ENCODE measurements at places on chromosomes 2 and 18.

- no peak for DNase-seq
These were observed 250.3 kb downstream of the TTC32 start for GRCh38 chr2:19651466-19651865.

DNA sequence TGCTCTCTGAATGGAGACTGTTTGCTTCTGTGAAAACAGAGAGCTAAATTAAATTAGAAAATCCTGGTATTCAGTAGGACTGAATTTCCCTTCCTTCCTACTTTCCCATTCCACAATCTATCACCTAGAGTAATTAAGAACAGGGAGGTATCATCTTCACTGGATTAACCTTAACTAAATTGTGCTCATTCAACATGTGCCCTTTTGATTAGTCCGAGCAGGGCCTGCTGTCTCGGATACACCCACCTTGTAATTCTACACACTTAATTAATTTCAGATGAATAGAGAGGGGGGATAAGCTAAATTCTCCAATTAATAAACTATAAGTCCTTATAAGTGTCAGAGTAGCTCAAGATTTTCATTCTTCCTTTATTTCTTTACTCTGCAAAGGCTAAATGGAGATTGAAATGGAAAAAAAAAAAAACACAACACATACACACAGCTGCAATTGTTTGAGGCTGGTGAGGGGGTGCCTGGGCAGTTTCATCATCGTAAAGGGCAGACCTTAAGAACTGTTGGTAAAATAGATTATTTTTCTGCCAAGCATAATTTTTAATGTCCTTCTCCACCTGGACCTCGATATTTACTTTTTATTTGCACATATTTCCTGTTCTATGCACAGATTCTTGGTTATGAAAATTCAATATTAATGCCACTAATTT lies 157.1 kb upstream of the SIX2 start:
- no peak for DNase-seq

- DNase-seq = peak; percentile 87
These were observed 73.0 kb upstream of the COPS8 start for GRCh38 chr2:237012577-237013267.

DNA sequence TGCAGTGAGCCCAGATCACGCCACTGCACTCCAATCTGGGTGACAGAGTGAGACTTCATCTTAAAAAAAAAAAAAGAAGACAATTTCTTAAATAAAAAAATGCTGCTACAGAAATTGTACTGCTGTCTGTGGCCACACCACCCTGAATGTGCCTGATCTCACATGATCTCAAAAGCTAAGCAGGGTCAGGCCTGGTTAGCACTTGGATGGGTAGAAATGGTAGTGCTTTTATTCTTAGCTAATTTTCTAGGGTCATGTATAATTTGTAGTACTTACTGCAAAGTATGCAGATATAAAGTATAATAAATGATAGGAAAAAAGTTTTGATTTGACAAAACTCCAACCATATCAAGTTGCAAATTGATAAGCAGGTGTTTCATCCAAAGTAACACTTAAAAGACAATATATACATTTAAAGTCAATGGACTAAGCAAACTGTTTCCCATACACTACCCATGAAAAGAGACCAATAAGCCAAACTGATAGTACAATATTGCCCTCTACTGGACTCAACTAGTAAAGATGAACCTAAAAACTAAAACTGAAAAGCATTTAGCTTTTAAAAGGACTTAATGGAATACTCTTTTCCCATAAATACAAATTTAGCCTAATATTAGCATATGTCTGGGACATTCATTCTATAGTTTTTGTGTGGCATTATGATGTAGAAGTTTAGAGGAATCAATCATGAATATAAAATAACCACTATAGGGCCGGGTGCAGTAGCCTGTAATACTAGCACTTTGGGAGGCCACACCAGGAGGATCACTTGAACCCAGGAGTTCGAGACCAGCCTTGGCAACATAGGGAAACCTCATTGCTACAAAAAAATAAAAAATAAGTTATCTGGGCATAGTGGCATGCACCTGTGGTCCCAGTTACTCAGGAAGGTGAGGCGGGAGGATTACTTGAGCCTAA lies 18.6 kb upstream of the PEX13 start:
- DNase-seq = peak; percentile 74

- DNase-seq = peak; percentile 11
These were observed 564.3 kb downstream of the CMPK2 start for GRCh38 chr2:6301426-6301825.

GRCh38 chr2:20596193-20596972 lies 54.5 kb downstream of the HS1BP3 start:
- no peak for DNase-seq

DNA sequence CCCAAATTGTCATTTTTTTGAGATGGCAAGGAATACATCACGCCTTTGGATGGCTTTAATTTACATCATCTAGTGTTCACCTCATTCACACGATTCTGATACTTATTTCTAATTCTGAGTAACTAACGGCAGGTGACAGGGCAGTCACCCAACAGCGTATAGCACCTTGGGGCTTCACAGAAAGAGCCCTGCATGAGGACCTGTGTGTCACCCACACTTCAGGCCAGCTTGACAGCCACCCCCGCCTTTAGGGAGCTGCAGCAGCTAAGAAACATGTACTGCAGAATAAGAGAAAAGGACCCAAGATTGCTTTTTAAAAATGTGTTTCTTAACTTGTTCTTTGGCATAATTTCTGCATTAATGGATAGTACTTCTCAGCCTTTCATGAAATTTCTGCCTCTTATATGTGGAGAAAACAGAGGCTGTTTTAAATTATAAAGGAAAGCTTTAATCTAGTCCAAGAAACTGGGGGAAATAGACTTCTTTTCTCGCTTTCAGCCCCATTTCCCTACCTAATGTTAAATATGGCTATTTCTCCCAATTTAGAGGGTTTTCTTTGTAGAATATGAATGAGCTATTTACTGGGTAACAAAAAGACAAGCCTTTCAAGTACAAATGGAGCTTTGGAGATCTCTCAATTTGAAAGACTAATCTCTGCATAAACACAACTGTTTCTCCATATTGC lies 245.1 kb downstream of the LDLRAD4 start:
- no peak for DNase-seq

- no peak for DNase-seq
These were observed 709.9 kb upstream of the PKDCC start for GRCh38 chr2:41337956-41338355.

- no peak for DNase-seq
These were observed 29.9 kb upstream of the TRIB2 start for GRCh38 chr2:12686708-12687283.

- DNase-seq = peak; percentile 41
These were observed 909 bp downstream of the NFATC1 start for GRCh38 chr18:79396431-79397246.

DNA sequence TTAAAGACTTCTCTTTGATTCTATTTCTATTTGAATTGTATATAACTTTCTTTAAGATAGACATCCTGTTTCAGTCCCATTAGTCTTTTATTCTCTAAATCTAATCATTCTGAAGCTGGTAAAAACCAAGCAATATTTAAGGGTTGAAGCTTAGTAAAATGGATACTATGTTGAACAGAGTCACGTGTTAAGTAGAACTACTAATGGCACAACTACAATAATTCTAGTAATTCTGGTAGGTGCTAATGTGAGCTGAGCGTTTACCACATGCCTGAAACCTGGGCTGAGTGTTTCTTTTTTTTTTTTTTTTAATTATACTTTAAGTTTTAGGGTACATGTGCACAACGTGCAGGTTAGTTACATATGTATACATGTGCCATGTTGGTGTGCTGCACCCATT lies 8.9 kb upstream of the AFF3 start:
- DNase-seq = no peak

DNA sequence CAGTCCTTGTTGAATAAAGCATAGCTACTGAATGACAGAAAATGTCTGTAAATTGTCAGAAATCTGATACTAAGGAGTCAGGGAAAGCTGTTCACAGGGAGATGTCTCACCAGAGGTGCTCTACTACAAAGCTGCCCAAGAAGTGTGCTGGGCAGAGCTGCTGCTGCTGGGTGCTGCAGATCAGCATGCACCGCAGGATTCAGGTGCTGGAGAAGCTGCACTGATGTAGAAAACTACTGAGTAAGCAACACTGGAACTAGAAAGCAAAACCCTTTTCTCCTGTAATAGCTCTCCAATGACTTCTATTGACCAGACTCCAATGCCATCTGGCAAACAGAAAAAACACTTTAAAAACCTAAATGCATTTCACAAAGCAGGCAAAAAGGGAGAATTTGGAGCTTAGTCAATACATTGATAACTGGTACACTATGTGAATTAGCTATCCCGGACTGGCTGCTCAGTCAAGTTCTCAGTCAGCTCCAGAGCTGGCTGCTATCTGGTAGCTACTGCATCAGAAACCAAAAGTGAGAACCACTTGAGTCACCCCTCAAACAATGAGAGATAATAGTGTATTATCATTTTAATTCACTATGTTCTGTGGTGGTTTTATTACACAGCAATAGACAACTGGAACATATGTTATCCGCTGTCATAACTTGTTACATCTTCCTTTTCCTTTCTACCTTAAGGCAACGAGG lies 493.1 kb downstream of the CPS1 start:
- no peak for DNase-seq

DNA sequence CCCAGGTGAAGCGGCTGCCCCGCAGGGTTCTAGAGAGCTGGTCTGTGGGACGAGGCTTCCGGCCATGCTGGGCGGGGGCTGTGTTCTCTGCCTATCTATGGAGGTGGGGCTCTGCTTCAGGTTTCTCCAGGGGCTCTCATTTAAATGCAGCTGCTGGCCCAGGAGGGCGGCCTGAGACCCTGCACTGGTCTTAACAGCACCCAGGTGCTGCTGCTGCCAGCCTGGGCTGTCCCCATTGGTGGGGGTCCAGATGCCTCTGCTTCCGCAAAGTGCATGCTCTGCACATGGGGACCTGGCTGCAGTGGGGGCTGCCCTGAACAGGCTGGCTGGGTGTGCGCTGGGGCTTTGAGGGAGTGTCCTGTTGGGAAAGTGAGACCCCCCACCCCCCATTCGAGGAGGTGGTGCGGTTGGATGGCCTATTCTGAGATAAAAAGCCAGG lies 29.7 kb upstream of the ALLC start:
- DNase-seq = no peak

DNA sequence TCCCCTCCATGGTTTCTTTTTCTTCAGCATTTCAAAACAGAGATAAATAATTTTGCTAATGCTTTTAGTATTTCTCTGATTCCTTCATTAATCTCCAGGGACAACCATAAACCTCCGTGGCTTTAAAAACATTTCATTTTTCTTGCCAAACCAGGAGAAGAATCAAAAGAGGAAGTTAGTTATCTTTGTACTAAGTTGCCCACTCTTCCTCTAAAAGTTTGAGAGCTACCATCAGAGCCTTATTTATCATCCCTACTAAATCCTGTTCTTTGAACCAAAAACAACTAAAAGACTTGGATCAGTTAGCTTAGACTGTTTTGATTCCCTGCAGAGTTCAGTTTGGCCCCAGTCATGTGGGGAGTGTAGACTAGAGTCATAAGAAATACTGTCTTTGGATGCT lies 208.4 kb downstream of the SETBP1 start:
- DNase-seq = no peak

DNA sequence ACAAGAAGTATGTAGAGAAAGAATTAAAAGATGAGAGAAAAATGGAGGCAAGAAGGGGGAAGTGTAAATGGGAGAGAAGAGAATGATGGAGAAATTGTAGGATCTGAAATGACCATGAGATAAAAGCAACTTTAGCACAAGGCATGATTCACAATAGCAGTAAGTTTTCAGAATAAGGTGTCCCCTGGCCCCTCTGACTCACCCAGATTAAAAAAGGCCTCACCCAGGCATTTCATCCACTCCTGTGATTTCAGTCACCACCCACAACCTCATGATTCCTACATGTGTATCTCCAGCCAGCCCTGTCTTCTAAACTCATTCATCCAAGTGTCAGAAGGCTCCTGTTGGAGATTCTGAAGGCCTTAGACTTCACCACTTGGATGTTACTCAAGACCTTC lies 56.6 kb downstream of the SP100 start:
- peak; percentile 54 for DNase-seq

DNA sequence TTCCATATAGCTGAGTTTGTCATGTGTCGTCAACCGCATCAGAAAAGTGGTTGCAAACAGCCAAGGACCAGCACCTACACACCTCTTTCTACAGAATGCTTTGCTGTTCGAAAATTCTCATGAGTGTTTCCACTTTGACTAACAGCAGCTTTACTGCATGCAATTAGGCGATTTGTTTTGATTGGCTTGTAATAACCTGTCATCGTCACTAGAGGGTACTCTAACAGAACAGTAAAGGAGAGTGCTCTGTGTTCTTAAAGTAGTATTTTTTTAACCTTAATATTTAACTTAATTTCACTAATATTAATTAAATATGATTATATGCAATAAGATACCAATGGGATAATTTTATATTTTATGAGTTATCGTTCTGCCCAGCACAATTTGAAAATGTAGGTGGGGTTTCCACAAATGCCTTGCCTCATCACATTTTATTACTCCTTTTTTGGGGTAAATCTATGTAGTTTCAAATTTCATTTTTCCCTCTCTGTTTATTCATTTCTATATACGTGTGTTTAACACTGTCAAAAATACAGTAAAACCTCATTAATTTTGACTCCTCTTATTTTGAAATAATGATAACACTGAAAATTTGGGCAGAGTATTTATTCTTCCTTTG lies 502.2 kb downstream of the NRXN1 start:
- DNase-seq = peak; percentile 81

- no peak for DNase-seq
These were observed 79.8 kb upstream of the FZD7 start for GRCh38 chr2:201953880-201954279.

- DNase-seq = peak; percentile 44
These were observed 59.6 kb downstream of the GATA6 start for GRCh38 chr18:22228976-22229375.

Data from choroid plexus epithelial cell (primary cell).